ENCODE measurements at places on chromosomes 3 and 15.

- DNase-seq = no peak
These were observed 6.6 kb upstream of the GPR171 start for GRCh38 chr3:151209654-151210053.

DNA sequence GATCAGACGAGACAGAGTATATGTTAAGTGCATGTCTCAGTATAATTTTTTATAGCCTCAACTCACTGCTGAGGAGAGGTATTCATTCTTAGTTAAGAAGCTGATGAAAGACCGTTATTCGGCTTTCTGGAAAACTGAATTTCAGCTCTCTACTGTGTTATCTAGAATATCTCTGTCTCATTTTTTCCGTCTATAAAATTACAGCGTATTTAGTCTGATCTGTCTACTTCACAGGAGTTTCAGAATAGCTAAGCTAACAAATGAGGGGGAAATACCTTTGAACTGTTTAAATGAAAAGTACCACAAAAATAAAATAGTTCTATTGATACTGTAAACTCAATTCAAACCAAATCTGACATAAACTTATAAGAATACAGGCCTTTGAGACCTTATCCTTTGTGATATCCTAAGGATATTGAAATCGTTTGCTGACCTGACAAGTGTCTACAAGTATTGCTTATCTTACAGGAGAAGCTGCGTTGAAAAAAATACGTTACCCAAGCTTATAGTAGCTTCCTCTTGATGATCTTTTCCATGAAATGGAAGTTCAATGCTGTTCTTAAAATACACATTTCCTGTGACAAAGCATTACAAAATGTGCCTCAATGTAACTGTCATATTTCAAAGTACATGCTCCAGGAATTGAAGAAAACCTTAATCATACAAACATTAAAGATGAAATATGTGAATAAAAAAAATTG is 104.6 kb downstream of the IL1RAP start:
- DNase-seq = no peak

DNA sequence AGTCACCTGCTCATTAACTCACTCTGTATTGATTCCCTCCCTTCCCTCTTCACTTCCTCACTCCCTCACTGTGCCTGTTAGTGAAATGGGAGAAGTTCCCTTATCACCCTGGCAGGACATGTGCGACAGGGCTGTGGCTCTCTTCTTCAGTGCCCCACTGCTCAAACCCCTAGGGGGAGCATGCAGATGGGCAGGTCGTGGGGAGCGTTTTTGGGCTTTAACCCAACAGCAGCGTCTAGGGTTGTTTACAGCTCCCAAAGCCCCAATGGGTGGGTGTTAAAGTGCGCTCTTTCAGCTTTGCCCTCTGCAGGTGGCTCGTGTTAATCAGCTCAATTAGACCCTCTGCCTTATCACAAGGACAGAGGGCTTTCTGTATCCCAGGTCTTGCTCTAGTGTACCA is 447.8 kb upstream of the PROK2 start:
- no peak for DNase-seq

DNA sequence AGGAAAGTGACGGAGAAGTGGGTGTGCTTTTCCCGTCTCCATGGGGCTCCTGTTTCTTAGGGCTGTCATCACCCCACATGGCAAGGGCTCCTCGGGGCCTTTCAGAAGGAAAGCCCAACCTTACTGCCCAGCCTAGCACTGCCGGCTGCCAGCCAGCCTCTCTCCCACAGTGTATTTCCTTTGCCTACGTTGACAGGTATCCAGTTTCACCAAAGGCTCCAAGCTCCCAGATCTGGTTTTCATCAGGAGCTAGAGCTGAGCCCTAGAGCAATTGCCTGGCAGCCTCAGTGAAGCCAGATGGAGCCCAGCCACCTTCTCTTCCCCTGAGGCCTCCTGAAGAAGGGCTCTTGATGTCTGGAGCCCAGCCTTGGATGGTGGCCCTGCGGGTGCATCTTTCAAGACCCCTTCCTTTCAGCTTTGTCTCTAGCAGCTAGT is 20.2 kb downstream of the CRABP1 start:
- DNase-seq = no peak

- DNase-seq = no peak
These were observed 76.2 kb upstream of the ADAMTS9 start for GRCh38 chr3:64763980-64764379.

DNA sequence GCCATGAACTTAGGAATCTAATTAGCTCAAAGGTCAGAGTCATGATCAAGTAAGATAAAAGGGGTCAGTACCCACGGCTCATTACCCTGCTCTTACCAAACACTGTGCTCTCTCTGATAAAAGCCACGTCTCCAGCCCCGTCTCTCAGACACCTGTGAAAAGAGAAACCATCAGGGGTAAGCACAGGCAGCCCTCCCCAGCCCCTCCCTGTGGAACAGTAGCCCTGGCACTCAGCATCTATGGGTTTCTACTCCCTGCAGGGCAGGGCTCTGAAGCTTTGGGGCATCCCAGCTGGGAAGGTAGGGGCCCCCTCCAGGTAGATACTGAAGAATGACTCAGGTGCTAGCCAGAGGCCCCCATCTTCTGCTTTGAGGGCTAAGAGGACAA is 10.5 kb downstream of the LTF start:
- DNase-seq = no peak

GRCh38 chr3:41002104-41002503 is 197.2 kb upstream of the CTNNB1 start:
- DNase-seq = no peak

- DNase-seq = no peak
These were observed 2.5 kb downstream of the PFN2 start for GRCh38 chr3:149968216-149968615.

GRCh38 chr3:140455521-140456214 is 222.2 kb upstream of the TRIM42 start:
- DNase-seq = no peak

DNA sequence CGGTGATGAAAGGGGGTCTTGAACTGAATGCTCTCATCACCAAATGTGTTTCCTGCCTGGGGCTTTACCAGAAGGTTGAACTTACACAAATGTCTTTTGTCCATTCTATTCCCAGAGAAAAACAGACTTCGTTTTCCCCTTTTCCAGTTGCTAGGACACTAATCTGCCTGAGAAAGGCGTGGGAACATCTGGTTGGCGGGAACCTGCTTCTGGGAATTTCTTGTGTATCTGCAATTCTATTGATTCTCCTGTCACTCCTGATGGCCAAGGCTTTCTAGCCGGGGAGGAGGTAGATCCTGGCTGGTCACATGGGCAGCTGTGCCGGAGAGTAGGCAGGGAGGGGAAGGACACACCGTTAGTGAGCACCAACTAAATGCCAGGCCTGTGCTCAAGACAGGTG is 31.1 kb upstream of the CCDC174 start:
- no peak for DNase-seq

- no peak for DNase-seq
These were observed 60.1 kb upstream of the OSTN start for GRCh38 chr3:191138937-191139336.

- DNase-seq = no peak
These were observed 240.2 kb downstream of the ADAMTS17 start for GRCh38 chr15:100101426-100102089.

- no peak for DNase-seq
These were observed 140.2 kb upstream of the LYSMD4 start for GRCh38 chr15:99873451-99873850.

GRCh38 chr15:38768970-38769369 is 204.4 kb upstream of the RASGRP1 start:
- DNase-seq = no peak

DNA sequence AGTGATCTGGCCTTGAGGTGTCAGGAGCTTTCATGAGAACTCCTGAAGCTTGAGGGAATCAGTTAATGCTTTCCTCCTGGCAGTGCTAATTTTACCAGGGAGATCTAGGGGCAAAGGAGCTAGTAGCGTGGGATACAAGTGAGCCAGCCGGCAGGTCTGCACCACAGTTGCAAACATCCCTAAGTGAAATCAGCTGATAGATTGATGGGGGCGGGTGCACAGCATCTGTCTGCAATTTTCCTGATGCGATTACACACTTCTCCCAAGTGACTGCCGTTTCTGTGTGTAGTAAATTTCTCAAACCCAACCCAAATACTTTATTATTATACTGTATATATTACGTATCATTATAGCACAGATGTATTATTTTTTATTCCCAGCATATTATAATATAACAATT is 304.5 kb downstream of the AGBL1 start:
- no peak for DNase-seq

GRCh38 chr15:70240820-70241430 is 143.2 kb upstream of the TLE3 start:
- DNase-seq = no peak

GRCh38 chr15:68812597-68813431 is 7.9 kb downstream of the ANP32A start:
- DNase-seq = no peak

- DNase-seq = no peak
These were observed 3.4 kb upstream of the MEIS2 start for GRCh38 chr15:37103475-37104423.

DNA sequence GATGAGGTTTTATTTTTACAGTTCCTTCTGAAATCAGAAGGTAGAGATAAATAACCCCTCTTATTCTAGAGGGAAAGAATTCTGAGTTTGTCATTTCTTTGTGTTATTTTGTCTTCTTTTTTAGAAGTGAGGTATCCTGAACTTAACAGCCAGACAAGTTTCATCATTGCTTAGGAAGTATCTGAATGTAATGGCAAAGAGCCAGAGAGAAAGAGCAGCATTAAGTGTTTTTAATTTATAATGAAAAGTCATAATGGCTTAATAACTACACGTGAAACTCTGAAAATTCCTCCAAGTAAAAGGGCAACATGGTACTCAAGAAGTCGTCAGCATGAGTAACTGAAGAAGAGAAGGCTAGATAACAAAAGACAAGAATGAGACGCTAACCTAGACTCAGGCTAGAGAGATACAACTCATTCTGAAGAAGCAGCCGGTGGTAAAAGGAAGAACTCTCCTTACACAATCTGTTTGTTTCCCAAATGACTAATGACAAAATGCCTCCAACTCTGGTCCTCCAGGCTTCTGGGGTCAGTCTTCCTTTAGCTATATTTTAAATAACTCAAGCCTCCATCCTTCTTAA is 116.2 kb upstream of the NECTIN3 start:
- DNase-seq = no peak
